ENCODE measurements at places on chromosomes 4 and X. TPM values are rescaled to one million over a fixed set of nuclear protein-coding genes. Genes with fewer than 3 reads are reported as not detected.

DNA sequence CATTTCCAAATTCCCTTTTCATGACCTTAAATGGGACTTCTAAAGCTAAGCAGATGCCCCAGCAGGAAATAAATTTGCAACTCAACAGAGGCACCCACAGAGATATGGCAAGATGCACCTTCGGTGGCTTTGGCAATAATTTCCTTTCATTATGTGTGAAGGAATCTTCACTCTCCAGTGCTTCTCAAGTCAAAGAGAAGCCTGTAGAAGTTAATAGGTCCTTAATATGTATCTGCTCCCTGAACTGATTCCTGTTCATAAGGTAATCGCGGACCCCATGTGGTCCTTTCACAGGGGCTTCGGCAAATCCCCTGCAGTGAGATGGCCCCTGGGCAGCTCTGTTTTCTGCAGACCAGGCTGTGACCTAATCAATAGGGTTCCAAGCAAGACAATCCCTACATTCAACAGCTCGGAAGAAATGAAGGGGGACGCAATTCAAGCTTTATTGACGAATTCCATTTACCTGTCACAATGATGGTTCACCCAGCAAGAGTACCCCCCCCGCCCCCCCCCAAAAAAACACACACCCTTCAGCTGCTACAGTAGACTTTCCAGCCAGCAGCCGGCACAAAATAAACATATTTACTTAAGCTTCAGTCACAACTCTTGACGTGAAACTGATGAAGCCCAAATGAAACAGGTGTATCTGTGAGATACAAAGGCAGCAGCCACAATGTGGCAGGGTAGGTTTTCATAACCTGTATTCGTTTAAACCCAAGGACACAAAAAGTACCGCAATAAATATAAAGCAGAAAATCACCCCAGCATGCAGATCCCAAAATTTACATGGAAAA lies 35.3 kb downstream of the FAT1 start:
- no peak for DNase-seq

- DNase-seq, result no peak
Measured at GRCh38 chr4:73831569-73831968, 4.9 kb upstream of the CXCL6 start.

- no peak for DNase-seq
Measured at GRCh38 chr4:143186212-143186611, 1.5 kb downstream of the USP38 start.

Gene ACOT9
- 68.9 TPM for total RNA-seq

GRCh38 chr4:146004730-146005129 lies 66.1 kb upstream of the ZNF827 start:
- DNase-seq, result no peak

Gene HS3ST1
- total RNA-seq, result not detected

GRCh38 chr4:104848597-104849225 lies 298.0 kb upstream of the TET2 start:
- DNase-seq, result no peak

- no peak for DNase-seq
Measured at GRCh38 chr4:163467082-163467770, 6.3 kb downstream of the TKTL2 start.

Gene AFF2
- 0.13 TPM for total RNA-seq

GRCh38 chr4:102501447-102501696 lies 213 bp downstream of the NFKB1 start:
- no peak for DNase-seq

DNA sequence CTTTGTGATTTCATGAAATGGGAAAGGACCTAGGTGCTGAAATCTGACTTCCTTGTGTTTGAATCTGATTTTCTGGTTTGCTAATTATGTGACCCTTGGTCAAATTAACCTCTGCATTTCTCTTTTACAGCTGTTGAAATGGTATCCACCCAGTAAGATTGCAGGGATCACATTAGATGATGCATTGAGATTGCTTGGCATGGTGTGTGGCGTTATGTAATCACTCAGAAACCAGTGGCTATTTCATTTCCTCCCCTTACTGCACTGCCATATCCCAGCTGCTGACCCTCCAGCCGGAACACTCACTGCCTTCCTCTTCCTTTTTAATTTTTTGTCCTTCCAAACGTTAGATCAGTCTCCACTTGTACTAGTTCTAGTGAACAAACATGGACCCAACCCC lies 79.0 kb downstream of the KLHL8 start:
- DNase-seq, result no peak

- no peak for DNase-seq
Measured at GRCh38 chr4:100284129-100284880, 94.0 kb upstream of the DDIT4L start.

GRCh38 chrX:48957477-48957826 lies at the start of gene OTUD5:
TSS of gene OTUD5 (minus strand) at chrX:48957607. CDS start at chrX:48957570, 37 bp downstream.
- DNase-seq, result peak; percentile 61

- no peak for DNase-seq
Measured at GRCh38 chr4:185082561-185082960, 60.5 kb upstream of the SLC25A4 start.

Gene ENOX2
- total RNA-seq, result 7.5 TPM

Gene ADAMTS3
- 0.81 TPM for total RNA-seq

GRCh38 chr4:149845743-149846142 lies 30.1 kb upstream of the IQCM start:
- DNase-seq, result no peak

GRCh38 chr4:53500546-53500945 lies 90.7 kb downstream of the LNX1 start:
- no peak for DNase-seq

Gene MAP3K15
- not detected for total RNA-seq

DNA sequence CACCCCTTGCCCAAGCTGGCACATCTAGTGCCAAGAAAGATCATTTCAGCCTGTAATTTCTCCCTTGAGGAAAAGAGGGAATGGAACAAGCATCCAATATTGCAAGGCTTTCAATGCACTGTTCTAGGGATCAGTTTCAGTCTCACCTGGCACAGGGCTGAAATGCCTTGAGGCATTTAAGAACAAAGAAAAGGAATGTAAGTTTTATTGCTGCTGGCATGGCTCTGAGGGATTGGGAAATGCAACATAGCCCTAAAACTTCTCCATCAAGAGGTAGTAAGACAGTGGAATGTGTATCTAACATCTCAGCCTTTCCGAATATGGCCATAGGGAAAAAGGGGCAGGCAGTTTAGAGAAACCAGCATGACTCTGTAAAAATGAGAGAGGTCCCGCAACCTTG lies 732.6 kb upstream of the LCORL start:
- no peak for DNase-seq

- no peak for DNase-seq
Measured at GRCh38 chrX:46647251-46647650, 73.7 kb downstream of the CHST7 start.
